ENCODE measurements at places on chromosomes 1 and 21.

GRCh38 chr1:203378556-203379245, 27.8 kb upstream of the FMOD start:
- DNase-seq = no peak

GRCh38 chr1:87993051-87993450, 664.4 kb downstream of the LMO4 start:
- no peak for DNase-seq

DNA sequence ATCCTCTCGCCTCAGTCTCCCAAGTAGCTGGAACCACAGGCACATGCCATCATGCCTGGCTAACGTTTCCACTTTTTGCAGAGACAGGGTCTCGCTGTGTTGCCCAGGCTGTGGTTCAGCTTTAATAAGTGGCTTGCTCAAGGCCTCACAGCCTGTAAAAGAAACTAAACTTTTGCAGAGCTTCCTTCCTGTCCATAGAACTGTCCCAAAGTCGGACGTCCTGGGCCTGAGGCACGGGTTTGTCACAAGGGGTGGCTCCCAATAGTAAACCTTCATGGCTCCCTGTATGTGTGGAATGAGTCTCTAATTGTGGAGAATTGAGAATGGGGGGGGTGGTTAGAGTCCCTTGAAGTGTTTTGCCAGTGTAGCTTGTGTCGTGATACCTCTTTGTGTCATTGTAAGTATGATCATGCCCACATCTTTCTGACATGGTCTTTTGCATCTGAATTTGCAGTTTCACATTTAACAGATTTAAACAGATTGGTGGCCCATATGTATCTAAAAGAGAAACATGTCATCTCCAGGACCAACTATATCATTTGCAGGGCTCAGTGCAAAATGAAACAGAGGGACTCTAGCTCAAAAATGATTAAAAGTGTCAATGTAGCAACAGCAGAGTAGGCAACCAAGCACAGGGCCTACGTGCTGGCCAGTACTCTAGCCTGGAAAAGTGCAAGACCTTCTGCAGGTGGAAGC, 332.1 kb downstream of the KIF26B start:
- DNase-seq = no peak

DNA sequence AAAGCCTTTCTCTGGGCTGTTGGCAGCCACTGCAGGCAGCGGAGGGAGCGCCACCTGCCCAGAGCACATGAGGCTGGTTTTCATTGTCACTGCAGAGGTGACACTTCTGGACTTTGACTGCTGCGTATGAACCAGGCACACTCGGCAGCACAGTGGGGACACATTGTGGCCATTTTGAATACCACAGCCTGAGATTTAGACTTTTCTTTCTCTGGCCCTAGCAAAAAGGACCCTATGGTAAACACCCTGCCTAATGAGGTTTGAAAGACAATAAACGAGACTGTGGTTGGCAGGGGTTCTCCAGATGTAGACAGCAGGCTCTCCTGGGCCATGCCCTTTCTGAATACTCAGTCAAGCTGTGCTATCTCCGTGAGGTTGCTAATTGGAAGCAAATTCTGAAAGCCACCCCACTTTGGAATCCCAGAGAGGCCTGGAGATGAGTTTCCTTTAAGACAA, 12.0 kb upstream of the KCNE2 start:
- peak; percentile 73 for DNase-seq

DNA sequence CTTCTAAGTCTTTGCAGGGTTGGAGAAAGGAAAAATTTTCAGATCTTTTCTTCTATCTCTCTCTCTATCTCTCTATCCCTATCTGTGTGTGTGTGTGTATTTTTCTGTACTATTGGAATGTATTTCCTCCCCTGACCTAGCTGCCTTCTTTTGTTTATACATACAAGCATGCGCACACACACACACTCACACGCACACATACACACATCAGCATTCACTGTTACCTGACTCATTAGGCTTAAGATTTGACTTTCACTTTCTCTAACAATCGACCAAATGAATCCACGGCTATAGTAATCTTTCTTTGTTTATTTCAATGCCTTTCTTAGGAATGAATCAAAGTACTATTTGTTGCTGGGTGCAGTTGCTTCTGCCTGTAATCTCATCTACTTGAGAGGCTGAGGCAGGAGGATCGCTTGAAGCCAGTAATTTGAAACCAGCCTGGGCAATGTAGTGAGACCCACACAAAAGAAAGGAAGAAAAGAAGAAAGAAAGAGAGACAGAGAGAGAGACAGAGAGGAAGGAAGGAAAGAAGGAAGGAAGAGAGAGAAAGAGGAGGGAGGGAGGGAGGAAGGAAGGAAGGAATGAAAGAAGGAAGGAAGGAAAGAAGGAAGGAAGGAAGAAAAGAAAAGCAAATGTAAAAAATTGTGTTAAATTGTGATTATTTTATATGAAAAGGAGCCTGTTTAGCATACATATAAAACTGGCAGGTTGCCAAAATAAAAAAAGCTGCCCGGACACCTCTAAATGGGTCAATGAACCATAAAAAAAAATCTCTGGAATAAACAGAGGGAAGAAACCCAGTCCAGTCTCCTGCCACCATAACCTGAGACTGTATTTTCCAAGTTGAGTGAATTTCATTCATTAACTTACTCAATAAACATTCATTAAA, 206.8 kb downstream of the ZNF326 start:
- no peak for DNase-seq

DNA sequence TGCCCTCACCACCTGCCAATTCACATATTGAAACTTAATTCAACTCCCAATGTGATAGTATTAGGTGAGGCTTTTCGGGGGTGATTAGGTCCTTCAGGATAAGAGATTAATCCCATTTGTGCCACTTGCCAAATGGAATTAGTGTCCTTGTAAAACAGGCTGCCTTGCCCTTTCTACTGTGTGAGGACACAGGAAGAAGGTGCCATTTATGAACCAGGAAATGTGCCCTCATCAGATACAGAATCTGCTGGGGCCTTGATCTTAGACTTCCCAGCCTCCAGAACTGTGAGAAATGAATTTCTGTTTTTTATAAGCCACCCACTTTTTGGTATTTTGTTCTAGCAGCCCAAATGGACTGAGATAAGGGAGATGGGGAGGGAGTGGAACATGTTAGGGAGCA, 39.1 kb upstream of the AGL start:
- no peak for DNase-seq
